ENCODE measurements at places on chromosomes 7 and 10.

DNA sequence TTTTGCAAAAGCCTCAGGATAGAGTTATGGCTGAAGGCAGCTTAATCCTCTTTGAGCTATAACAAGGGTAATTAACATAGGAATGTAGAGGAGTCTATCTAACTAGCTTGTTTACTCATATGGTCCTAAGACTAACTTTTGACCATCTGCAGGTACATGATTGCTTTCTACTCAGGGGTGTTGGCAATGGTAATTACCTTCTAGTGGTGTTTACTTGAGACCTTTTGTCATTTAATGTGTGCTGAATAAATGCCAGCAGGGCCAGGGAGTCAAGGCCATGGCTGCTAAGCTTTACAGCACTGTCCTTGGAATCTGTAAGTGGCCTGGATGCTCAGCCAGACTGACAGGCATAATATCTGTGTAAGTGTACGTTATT, 1325.0 kb downstream of the XPNPEP1 start:
- DNase-seq = no peak

DNA sequence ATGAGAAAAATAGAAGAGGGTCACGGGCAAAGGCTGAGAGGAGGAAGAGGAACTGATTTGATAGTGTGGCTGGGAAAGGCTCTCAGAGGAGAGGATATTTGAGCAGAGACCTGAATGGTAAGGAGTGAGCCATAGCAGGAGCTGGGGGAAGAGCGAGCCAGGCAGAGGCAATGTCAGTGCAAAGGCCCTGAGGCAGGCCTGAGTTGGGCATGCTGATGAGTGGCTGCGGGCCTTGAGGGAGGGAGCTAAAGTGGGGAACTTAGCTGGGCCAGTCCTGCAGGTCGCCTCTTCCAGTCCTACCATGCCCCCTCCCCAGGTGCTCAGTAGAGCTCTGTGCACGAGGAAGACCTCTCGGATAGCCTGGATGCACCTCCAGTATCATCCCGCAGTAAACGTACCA, 55.4 kb upstream of the FGFR2 start:
- no peak for DNase-seq

GRCh38 chr7:75534727-75535307, 42.7 kb downstream of the SPDYE5 start:
- no peak for DNase-seq

GRCh38 chr10:124296121-124296812, 122.5 kb downstream of the OAT start:
- no peak for DNase-seq

GRCh38 chr10:94361171-94361794, 1.5 kb downstream of the NOC3L start:
- no peak for DNase-seq

- no peak for DNase-seq
These were observed 89.2 kb downstream of the ARID5B start for GRCh38 chr10:61990761-61991135.

- DNase-seq = no peak
These were observed 52.5 kb downstream of the CDHR3 start for GRCh38 chr7:106015381-106016218.

DNA sequence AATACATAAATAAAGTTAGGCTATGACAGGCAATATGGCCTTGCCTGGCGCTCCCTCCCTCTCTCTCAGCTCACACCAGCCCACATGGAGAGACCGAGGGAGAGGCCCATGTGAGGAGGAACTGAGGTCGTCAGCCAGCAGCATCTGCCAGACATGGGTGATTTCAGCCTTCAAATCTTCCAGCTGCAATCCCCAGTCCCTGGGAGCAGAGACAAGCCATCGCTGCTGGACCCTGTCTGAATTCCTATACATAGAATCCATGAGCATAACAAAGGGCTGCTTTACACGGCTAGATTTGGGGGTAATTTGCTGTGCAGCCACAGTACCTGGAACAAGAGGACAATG, 35.6 kb downstream of the ANKRD16 start:
- no peak for DNase-seq

DNA sequence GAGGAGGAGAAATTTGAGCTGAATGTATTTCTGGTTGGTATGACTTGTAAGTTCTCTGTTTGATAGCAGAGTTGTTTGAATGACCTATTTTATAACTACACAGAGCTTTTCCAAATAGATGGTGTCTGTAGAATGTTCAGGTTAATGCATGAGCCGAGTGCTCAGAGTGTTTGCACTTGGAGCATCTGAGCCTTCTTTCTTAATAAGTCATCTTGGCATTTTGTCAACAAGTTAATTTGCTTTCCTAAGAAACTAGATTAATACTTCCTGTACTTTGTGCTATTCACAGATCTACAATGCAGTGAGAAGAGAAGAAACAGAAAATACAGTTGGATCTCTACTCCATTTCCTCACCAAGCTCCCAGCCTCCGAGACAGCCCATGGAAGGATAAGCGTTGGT, 138.2 kb downstream of the PLCE1 start:
- no peak for DNase-seq

- no peak for DNase-seq
These were observed 97.0 kb downstream of the PCLO start for GRCh38 chr7:83065714-83066113.

DNA sequence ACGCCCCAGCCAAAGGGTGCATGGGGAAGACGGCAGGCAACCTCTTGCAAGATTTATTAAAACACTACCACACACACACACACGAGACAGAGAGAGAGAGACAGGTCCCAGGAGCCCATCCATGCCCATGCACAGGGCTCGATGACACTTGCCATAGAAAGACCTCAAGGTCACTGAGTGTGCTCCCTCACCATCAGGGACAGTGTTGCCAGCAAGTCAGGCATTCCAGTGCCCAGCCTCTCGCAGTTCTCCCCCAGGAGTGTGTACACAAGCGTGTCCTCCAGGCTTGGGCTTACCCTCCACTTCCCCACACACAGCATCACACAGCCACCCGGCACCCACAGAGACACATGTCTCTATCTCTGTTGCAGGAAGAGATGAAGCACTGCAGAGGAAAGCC, 46.8 kb upstream of the SLF2 start:
- no peak for DNase-seq

- no peak for DNase-seq
These were observed 11.2 kb upstream of the FRMPD2 start for GRCh38 chr10:48285710-48286109.

DNA sequence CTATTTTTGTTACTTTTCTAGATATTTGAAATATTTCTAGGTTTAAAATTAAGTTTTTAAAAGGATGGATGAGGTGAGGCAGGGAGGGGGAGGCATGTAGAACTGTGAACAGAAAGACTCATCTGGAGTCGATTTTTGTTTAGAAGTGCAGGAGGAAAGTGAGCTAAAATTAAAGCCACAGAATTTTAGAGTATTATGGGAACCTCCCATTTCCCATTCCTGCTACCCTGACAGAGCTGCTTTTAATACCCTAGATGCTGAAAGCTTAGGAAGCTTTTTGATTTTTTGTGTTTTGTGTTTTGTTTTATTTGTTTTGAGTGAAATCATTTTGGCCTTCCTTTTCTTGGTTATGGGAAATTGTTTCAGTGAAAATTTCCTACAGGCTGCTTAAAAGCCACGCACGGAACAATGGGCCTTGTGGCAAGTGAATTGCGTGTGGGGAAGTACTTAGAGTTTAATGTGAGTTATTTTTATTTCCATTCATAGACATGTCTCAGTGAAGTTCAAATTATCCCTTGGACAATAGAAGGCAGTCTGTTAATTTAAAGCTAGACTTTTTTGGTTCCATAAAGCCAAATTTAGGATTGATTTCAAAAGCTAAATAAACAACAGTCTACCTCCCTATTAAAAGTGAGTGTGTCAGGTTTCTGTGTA, 102.0 kb upstream of the HDAC9 start:
- DNase-seq = no peak

DNA sequence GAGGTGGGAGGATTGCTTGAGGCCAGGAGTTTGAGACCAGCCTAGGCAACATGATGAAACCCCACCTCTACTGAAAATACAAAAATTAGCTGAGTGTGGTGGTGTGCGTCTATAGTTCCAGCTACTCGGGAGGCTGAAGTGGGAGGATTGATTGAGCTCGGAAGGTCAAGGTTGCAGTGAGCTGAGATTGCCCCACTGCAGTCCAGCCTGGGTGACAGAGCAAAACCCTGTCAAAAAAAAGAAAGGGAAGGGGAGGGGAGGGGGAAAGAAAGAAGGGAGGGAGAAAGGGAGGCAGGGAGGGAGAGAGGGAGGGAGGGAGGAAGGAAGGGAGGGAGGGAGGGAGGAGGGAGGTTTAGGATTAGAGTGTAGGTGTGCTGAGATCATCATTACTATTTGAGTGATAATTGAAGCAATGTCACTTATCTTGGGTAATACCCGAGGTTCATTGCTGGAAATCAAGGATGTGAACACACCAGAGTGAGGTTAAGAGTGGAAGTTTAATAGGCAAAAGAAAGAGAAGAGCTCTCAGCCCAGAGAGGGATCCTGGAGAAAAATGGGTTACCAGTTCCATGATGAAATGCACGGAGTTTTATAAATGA, 27.6 kb downstream of the VCL start:
- no peak for DNase-seq

GRCh38 chr10:27197980-27198620, 42.5 kb downstream of the ACBD5 start:
- DNase-seq = no peak

Measured in stimulated activated CD4-positive, alpha-beta T cell treated with anti-CD3 and anti-CD28 coated beads, TNF-alpha, amount 100 ng/mL, for 48 hours (primary cell).